ENCODE measurements at places on chromosomes 1 and 21. TPM values are rescaled to one million over a fixed set of nuclear protein-coding genes. Genes with fewer than 3 reads are reported as not detected.

TDRKH gene
- 14.6 TPM for total RNA-seq

TMEM81 gene
- total RNA-seq = 2.9 TPM

FLG2 gene
- total RNA-seq = not detected

CXADR gene
- total RNA-seq = 0.32 TPM

PGBD5 gene
- not detected for total RNA-seq

NR5A2 gene
- not detected for total RNA-seq

CASQ2 gene
- total RNA-seq = not detected

ANGPTL1 gene
- not detected for total RNA-seq

CFHR1 gene
- total RNA-seq = not detected

FAM177B gene
- total RNA-seq = 0.60 TPM

NR1I3 gene
- not detected for total RNA-seq

COL8A2 gene
- not detected for total RNA-seq

HSPG2 gene
- total RNA-seq = 1.9 TPM

TGFBR3 gene
- 12.9 TPM for total RNA-seq

GSTM4 gene
- 34.3 TPM for total RNA-seq

GNG12 gene
- total RNA-seq = 0.04 TPM

SLC6A9 gene
- 4.8 TPM for total RNA-seq

SLAMF6 gene
- total RNA-seq = 33.7 TPM

SYCP1 gene
- total RNA-seq = not detected

SYPL2 gene
- not detected for total RNA-seq

ELAVL4 gene
- total RNA-seq = not detected

LCE3D gene
- not detected for total RNA-seq

SLC37A1 gene
- total RNA-seq = 19.2 TPM

USP25 gene
- total RNA-seq = 56.0 TPM

ABCA4 gene
- total RNA-seq = not detected

ARTN gene
- 0.52 TPM for total RNA-seq

MARK1 gene
- not detected for total RNA-seq

ANGPTL3 gene
- not detected for total RNA-seq

LAD1 gene
- total RNA-seq = not detected

All from activated CD4-positive, alpha-beta T cell treated with anti-CD3 and anti-CD28 coated beads, Interleukin-2, amount 10 ng/mL, durations not matched to agents 7 days and 5 days (primary cell).